Stimulated activated CD8-positive, alpha-beta memory T cell treated with anti-CD3 and anti-CD28 coated beads, Interleukin-2, amount 100 ng/mL, for 1 hour (primary cell): ENCODE measurements at places on chromosomes 6 and 20.

DNA sequence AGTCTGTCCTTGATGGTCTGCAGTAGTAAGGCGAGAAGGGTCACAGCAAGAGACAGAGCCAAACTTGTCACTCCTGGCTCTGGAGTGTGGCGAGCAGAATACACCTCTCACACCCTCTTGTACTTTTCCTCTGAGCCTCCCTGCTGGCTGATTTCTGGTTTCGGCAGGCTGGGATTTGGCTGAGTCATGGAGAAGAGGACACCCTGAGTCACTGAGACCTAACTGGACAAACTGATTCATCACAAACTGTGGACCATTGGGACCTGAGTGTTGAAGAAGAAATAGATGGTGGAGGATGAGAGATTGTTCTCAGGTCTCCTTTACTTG is 101.7 kb downstream of the F13A1 start:
- DNase-seq = no peak

- DNase-seq = no peak
Observed at GRCh38 chr6:37632291-37632690, 65.4 kb downstream of the MDGA1 start.

- no peak for DNase-seq
Observed at GRCh38 chr20:6253396-6253795, 130.6 kb upstream of the FERMT1 start.

- no peak for DNase-seq
Observed at GRCh38 chr20:59660471-59660870, 56.1 kb downstream of the PHACTR3 start.

DNA sequence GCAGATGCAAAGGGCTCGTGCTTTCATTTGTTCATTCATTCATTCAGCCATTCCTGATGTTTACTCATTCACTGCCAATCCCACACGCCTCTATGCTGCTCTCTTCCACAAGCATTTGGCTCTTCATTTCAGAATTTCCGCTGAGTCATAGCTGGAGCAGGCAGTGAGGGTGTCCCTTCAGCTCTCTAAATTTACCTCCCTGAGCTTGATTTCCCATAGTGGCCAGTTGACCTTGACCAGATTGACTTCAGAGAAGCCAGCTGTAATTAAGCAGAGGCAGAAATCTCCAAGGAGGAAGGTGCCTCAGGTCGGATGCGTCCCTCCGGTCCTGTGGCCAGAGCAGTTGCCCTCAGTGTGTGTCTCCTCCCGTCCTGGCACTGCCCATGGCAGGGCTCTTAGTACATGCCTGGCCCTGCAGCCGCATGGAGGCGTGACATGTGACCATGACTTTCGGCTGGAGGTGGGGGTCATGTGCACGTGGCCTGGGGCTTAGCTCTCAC is 267.2 kb upstream of the ECI2 start:
- DNase-seq = no peak

DNA sequence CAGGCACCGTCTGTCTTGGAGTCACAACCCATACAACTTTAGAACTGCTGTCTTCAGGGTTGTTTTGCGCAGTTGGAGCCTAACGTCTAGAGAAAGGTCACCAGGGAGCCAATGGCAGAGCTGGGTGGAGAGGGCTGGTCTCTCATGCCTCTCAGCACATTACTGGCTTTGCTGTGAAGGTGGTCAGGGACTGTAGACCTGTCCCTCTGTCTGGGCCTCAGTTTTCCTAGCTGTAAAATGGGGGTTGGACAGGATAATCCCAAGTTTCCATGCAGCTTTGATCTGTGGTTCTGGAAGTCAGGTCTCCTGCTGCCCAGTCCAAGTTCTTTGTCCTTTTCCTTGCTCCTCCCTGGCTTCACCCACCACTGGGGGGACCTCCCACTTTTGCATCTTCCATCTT is 52.2 kb upstream of the EPB41L1 start:
- no peak for DNase-seq

- no peak for DNase-seq
Observed at GRCh38 chr20:39289316-39289715, 327.2 kb downstream of the DHX35 start.

- no peak for DNase-seq
Observed at GRCh38 chr6:22845467-22845866, 276.1 kb downstream of the HDGFL1 start.

DNA sequence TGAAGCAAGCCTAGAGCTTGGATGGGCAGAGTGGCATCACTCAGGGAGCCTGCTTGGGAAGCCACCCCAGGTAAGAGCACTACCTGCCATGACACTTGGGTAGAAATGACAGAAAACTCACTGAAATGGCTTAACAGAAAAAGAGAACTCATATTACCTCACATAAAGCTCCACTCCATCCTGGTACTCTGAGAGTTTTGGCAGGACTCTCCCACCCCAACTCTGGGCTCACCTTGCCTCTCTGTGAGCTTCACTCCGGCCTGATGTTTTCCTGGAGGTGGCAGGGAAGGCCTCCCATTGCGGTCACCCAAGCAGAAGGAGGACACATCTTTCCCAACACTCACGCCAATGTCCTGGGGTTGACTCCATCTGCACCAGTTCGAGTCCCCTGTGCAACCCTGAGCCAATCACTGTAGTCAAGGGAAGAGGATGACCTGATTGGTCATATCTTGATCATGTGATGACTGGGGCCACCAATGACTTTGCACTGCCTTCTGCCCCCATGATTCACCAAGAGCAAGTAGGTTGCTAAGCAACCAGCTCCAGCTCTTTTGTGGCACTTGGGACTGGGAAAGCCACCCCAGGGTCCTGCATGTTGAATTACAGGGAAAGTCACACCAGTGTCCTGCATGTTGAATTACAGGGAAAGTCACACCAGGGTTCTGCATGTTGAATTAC is 446.1 kb upstream of the SULF2 start:
- DNase-seq = no peak
